ENCODE measurements at places on chromosomes 3 and 15. TPM values are rescaled to one million over a fixed set of nuclear protein-coding genes. Genes with fewer than 3 reads are reported as not detected.

GPR171 gene
- not detected for total RNA-seq

DNA sequence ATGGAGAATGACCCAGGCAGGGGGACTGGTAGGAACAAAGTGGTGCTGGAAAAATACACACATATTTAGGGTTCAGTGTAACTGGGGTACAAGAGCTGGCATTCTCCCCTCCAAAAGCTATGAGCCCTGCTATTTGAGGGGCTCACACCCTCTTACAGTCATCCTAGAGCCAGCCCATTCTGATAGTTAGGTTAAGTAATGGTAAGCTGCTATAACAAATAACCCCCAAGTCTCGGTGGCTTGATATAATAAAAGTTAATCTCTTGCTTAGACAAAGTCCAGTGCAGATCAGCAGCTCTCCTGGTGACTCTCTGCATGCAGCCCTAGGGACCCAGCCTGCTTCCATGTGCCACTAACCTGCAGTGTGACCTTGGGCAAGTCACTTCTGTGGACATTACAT lies 234.9 kb upstream of the HES1 start:
- no peaks in the 10 kb centered on the region for H3K36me3 ChIP-seq
- H3K27me3 ChIP-seq, result no peaks in the 10 kb centered on the region
- no peak overlapping the region for H3K4me3 ChIP-seq
- DNase-seq, result no peak

IMPG2 gene
- total RNA-seq, result 0.18 TPM

DNA sequence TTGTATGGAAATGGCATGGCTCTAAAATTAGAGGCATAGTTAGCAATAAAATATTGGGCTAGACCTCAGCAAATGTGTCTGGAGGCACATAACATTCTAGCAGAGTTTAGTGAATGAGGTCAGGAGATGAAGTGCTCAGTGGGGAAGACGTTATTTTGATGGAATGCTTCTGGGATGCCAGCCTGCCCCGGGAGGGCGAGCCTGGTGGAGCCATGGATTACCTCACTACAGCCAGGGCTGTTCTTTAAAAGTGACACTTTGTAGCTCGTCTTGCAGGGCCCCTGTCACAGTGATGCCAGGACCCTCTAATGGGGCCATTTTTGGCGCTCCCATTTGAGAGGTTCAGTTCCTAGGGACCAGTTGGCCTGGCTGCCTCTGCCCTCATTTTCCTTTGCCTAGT lies 48.5 kb downstream of the PXYLP1 start:
- peaks cover 32% of the 10 kb centered on the region for H3K36me3 ChIP-seq
- H3K4me3 ChIP-seq, result no peak overlapping the region
- H3K4me1 ChIP-seq, result no peaks in the 10 kb centered on the region
- H3K27me3 ChIP-seq, result no peaks in the 10 kb centered on the region
- H3K27ac ChIP-seq, result no peak overlapping the region

TRA2B gene
- 231 TPM for total RNA-seq

Data from endodermal cell (in vitro differentiated cells).